ENCODE measurements at places on chromosomes 12 and 14. TPM values are rescaled to one million over a fixed set of nuclear protein-coding genes. Genes with fewer than 3 reads are reported as not detected.

Gene SRP54
- 110 TPM for total RNA-seq

Gene INSM2
- not detected for total RNA-seq

Gene KSR2
- 0.20 TPM for total RNA-seq

Gene NR4A1
- 0.84 TPM for total RNA-seq

Gene EPS8
- total RNA-seq = 57.6 TPM

Gene TRHDE
- 9.1 TPM for total RNA-seq

Gene CLEC2D
- 3.5 TPM for total RNA-seq

Gene SERPINA5
- 0.05 TPM for total RNA-seq

Gene LRCOL1
- total RNA-seq = not detected

Gene IAPP
- not detected for total RNA-seq

Gene ADCY6
- total RNA-seq = 7.1 TPM

Gene KLRC2
- total RNA-seq = not detected

Gene CLEC14A
- total RNA-seq = 0.20 TPM

Gene AVPR1A
- not detected for total RNA-seq

Gene IGF1
- not detected for total RNA-seq

Gene LHX5
- 0.02 TPM for total RNA-seq

Gene CACNA2D4
- 0.91 TPM for total RNA-seq

Gene PGF
- 9.3 TPM for total RNA-seq

Gene RHOJ
- 1.8 TPM for total RNA-seq

Gene COCH
- not detected for total RNA-seq

Gene ST8SIA1
- 2.5 TPM for total RNA-seq

Gene DLK1
- total RNA-seq = not detected

Gene IQSEC3
- not detected for total RNA-seq

Gene TMEM106C
- 282 TPM for total RNA-seq

Gene PTPRR
- 6.9 TPM for total RNA-seq

Gene RAD52
- total RNA-seq = 4.9 TPM

Gene CLEC7A
- 40.5 TPM for total RNA-seq
